Hair follicular keratinocyte (primary cell): ENCODE measurements at places on chromosomes 3 and 15. TPM values are rescaled to one million over a fixed set of nuclear protein-coding genes. Genes with fewer than 3 reads are reported as not detected.

The TRPM1 gene
- total RNA-seq, result not detected in 2 replicates

The ARHGAP31 gene
- total RNA-seq, result 2.1 and 2.2 TPM in 2 replicates

The UCN2 gene
- 6.1 and 6.7 TPM in 2 replicates for total RNA-seq

The EFL1 gene
- 26.8 and 34.4 TPM in 2 replicates for total RNA-seq

The KNL1 gene
- 9.7 and 23.4 TPM in 2 replicates for total RNA-seq
